WTC11 (cell line): ENCODE measurements at places on chromosomes 2 and 18.
A peak's percentile ranks its signal among the peaks of the same experiment; 100 is the strongest.

- no peak for DNase-seq
These were observed 67.6 kb downstream of the DHRS9 start for GRCh38 chr2:169136885-169137534.

DNA sequence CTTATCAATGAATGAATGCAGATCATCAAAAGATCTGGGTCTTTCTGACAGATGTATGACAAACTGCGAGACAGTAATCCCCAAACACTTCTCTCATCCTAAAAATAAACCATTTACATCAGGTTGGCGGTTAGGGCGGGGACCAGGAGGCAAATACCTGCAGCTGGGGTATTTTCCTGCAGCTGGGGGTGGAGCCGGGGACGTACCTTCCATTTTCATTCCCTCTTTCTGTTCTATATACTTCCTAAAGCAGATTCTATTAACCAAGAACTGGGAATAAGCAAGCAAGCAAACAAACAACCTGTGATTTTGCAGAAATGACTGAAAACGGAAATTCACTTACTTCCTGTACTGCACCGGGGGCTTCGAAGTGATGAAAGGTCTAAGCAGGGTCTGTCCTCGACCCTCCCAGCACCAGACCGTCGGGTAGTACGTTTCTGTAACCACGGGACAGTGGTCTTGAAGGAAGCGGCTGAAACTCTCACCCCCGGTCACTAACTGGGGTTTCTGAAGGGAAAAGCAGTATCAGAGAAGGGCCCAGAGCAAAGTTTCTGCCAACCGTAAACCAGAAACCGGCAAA lies 1.2 kb downstream of the ABHD3 start:
- peak; percentile 17 for DNase-seq

GRCh38 chr2:157327200-157327599 lies 1.6 kb upstream of the ERMN start:
- DNase-seq, result no peak

DNA sequence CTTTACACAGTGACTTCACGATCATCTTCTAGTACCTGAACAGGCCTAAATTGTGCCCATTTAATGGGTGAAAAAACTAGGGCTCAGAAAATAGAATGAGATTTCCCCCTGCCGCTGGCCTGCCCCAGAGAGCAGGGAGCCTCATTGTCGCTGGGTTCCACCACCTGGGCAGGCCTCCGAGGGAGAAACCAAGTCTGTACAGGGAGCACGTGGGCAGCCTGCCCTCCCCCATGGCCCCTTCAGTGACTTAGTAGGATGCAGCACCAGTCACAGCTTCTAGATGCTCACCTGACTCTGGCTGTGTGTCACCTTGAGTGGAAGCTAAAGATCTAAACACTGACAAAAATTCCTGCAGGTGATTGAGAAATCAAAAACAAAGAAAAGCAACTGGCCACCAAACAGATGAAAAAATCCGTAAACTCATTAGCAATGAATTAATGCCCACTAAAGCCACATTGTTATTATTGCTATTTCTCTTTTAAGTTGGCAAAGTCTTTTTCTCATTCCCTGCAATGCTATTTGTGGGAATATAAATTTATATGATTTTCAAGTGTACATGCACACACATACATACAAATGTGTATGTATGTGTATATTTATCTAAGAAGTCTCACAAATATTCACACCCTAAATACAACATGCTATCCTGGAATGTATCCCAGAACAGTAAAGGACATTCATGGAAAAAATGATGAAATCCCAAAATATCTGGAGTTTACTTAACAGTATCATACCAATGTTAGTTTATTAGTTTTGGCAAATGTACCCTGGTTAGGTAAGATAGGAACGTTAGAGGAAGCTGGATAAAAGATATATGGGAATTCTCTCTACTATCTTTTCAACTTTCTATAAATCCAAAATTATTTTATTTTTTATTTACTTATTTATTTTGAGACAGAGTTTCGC lies 18.7 kb upstream of the ASPRV1 start:
- no peak for DNase-seq

GRCh38 chr2:37623971-37624900 lies 47.2 kb downstream of the CDC42EP3 start:
- no peak for DNase-seq

DNA sequence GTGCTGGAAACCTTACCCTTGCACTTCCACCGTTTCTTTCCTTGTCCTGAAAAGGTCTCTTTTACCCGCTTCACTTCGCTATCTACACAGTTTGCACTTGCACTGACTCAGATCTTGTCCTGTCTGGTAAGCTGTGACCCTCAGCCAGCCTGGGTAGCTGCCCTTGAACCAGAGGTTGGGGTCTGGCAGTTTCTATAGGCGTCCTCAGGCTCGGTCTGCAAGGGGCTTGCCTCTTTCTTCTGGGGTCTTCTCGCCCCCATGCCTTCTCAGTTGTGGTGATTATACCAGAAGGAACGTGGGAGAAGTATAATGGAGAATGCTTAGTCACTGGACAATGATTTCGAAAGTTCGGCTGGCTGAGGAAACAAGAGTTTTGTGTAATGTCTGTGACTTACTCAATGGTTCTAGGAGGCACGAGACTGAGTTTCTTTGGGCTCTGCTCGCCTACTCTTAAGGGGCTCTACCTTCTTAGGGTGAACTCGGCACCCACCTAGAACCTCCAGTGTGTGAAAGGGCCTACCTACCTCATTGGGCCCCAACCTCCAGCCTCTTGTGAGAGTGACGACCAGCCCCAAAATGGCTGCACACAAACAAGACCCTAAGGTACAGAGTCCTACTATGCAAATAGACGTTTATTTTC lies 6.9 kb upstream of the STAT1 start:
- no peak for DNase-seq
